Right renal pelvis (tissue), 4 donors: ENCODE measurements at places on chromosomes 5 and 9.

DNA sequence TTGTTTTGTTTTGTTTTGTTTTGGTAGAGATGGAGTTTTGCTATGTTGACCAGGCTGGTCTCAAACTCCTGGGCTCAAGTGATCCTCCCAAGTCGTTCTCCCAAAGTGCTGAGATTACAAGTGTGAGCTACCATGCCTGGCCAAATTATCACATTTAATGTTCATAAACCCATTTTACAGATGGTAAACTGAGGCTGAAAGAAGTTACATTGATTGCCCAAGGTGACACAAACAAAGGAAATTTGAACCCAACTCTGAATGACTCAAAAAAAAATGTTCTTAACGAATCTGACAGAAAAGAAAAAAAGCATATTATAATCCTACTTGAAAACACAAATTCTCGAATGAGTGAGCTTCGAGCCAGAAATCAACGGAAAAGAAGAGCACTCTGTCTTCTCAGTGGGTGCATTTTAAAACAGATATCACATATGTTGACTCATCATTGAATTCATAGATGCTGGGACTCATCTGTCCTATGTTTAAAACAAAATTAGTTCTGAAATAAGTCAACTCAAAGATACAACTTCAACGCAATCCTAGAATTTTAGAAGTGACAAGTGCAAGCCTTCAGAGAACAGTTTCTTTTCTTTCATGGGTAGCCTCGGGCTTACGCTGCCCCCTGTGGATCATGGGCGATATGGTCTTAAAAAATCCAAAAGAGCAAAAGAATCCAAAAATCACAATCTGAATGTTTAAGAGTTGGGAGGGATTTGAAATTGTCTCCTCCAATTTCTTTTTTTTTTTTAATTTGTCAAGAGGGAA, 28.4 kb downstream of the TIMD4 start:
- no peak for DNase-seq

DNA sequence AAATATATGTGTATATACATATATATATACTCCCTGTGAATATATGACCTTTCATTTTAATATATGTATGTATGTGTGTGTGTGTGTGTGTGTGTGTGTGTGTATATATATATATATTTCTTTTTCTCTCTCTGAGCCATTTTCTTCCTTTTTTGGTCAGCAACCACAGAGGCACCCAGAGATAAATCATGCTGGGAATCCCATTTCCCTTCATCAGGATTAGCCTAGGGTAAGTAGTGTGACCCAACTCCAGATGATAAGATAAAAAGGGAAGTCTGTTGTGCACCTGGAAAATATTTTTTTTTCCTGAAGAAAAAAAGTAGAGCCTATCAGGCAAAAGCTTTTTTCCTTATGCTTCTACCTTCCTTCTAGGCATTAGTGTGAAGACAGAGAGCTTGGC, 25.4 kb upstream of the SUB1 start:
- DNase-seq, result no peak

DNA sequence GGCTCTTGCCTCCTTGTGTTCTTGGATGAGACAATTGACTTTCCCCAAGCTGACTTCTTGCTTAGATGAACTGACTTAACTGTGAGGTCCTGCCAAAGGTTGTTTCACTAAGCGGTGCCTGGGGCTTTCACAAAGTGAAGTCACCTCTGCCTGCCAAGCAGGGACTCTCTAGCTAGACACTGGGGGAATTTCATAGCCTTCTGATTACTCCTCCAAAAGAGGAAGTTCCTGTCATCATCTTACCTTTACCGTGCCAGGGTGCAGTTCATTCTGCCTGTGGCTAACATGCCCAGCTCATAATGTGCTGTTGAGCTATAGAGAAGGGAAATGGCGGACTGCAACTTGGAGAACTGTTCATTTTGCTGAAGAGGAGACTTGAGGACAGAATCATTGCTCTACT, 472.0 kb upstream of the WWC1 start:
- no peak for DNase-seq

DNA sequence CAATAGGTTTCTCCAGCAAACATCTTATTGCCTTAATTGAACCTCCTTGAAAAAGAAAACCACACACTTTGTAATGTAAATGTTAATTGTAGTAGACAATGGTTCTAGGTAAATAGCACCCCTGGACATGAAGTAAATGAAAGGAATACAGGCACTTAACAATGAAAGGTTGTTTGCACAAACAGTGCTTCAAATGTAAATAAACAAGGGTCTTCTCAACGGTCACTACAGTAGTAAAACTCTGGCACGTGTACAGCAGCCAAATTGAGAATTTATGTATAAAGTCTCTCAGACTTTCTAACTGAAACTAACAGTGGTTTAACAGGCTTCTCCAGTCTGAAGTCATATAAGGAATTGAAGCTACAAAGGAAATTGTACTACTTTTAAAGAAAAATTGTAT, 218.3 kb downstream of the MEF2C start:
- no peak for DNase-seq

GRCh38 chr5:161007879-161008278, 155.9 kb upstream of the ATP10B start:
- DNase-seq, result no peak

GRCh38 chr9:97518909-97519307, 17.4 kb downstream of the TMOD1 start:
- no peak for DNase-seq

GRCh38 chr5:1383886-1384401, 39.0 kb upstream of the CLPTM1L start:
- DNase-seq, result no peak

GRCh38 chr9:108396193-108396592, 459.6 kb downstream of the ACTL7B start:
- DNase-seq, result no peak

DNA sequence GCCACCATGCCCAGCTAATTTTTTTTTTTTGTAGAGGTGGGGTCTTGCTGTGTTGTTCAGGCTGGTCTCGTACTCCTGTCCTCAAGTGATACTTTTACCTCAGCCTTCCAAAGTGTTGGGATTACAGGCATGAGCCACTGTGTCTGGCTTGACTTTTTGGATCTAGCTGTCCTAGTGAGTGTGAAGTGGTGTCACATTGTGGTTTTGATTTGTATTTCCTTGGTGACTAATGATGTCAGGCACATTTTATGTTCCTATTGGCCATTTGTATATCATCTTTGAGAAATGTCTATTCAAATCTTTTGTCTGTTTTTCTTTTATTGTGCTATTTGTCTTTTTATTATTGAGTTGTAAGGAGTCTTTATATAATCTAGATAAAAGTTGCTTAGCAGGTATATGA, 53.5 kb upstream of the MCCC2 start:
- DNase-seq, result no peak

GRCh38 chr9:131874447-131874846, 134.6 kb upstream of the RAPGEF1 start:
- no peak for DNase-seq

DNA sequence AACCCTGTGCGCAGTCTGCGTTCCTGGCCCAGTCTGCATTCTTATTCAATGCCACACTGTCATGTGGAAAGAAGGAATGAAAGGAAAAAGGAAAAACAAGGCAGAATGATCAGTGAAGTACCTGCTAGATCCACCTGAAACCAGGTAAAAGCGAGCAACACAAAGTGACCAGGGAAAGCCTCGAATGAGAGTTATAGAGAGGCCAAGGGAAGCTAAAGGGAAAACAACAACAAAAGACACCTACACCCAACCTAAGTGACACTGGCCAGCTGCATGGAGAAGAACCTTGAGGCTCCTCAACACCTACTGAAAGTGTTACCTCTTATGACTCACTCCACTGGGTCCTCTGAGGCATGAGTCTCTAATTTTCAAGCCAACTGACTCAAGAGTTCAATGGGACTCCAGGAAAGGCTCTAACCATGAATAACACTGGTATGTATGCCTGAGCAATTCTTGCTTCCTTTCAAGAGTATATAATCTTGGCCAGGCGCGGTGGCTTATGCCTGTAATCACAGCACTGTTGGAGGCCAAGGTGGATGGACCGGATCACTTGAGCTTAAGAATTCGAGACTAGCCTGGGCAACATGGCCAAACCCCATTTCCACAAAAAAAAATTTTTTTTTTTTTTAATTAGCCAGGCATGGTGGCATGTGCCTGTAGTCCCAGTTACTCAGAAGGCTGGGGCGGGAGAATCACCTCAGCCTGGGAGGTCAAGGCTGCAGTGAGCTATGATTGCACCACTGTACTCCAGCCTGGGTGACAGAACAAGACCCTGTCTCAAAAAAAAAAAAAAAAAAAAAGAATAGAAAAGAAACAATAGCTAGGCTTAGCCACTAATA, 29.0 kb downstream of the MTMR12 start:
- no peak for DNase-seq

GRCh38 chr9:110897943-110898342, 140.3 kb downstream of the LPAR1 start:
- no peak for DNase-seq

GRCh38 chr5:159965031-159965837, 43.7 kb upstream of the TTC1 start:
- DNase-seq, result no peak

GRCh38 chr5:31364881-31365636, 166.8 kb downstream of the DROSHA start:
- no peak for DNase-seq

DNA sequence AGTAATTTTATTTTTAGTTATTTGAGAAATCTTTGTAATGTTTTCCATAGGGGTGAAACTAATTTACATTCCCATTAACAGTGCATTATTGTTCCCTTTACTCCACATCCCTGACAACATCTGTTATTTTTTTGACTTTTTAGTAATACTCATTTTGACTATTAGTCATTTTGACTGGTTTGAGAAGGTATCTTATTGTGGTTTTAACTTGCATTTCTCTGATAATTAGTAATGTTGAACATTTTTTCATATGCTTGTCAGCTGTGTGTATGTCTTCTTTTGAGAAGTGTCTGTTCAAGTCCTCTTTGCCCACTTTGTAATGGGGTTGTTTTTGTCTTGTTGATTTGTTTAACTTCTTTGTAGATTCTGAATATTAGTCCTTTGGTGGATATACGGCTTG, 27.5 kb downstream of the CCDC152 start:
- no peak for DNase-seq

- no peak for DNase-seq
Observed at GRCh38 chr9:30774326-30774725, 1610.1 kb upstream of the ACO1 start.

- no peak for DNase-seq
Observed at GRCh38 chr9:136192289-136193126, 12.4 kb downstream of the LHX3 start.
